ENCODE measurements at places on chromosomes 6 and 20. TPM values are rescaled to one million over a fixed set of nuclear protein-coding genes. Genes with fewer than 3 reads are reported as not detected.

Gene PFDN4
- polyA plus RNA-seq = 46.9 TPM

GRCh38 chr6:106257195-106257594 lies 68.4 kb downstream of the ATG5 start:
- DNase-seq = no peak

Gene PRR18
- polyA plus RNA-seq = 0.35 TPM

DNA sequence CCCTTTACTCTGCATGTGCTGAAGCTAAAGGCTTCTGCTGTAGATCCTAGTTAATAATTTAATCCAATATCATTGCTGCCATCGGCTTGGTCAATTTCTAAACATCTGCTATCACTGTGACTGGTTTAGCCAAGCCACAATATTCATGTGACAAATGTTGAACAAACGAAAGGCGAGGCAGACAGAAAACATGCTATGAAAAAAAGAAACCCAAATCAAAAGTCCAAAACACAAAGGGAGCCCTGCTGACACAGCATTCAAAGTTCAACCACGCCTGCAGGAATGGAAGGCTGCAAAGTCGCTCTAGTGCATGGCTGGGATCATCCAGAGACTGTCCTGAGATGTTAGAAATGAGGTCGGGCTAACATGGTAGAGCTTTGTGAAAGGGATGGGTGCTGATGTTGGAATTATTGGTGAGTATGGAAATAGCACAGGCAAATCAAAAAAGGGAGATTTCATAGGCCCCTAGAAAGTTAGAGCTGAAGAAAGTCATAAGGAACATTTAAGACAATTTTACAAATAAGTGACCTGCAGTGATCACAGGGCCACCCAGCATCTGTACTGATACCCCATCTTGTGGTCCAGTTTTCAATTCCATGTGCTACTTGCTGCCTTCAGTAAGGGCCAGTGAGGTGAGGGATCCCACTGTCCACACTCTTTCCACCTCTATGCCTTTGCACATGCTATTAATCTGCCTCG lies 8.8 kb upstream of the NHSL1 start:
- no peak for DNase-seq

DNA sequence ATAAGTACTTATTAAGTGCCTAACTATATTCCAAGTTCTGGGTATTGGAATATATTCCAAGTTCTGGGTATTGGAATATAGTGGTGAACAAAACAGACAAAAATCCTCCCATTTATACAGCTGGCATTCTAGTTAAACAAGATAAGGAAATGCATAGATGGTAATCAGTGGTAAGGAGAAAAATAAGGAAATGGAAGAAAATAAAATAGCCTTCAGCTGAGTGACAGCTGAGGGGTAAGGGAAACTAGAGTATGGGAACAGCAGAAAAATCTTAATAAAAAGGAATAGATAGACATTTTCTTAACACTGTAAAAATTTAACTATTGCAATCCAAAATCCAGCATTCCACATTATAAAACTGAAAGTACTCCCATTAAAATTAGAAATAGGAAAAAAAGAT lies 17.2 kb upstream of the WFDC10A start:
- no peak for DNase-seq

GRCh38 chr6:143677891-143678791 lies at the start of gene PHACTR2:
Gene PHACTR2 (plus strand): TSS chr6:143677965. CDS start chr6:143678164, 199 bp downstream.
- DNase-seq = no peak

DNA sequence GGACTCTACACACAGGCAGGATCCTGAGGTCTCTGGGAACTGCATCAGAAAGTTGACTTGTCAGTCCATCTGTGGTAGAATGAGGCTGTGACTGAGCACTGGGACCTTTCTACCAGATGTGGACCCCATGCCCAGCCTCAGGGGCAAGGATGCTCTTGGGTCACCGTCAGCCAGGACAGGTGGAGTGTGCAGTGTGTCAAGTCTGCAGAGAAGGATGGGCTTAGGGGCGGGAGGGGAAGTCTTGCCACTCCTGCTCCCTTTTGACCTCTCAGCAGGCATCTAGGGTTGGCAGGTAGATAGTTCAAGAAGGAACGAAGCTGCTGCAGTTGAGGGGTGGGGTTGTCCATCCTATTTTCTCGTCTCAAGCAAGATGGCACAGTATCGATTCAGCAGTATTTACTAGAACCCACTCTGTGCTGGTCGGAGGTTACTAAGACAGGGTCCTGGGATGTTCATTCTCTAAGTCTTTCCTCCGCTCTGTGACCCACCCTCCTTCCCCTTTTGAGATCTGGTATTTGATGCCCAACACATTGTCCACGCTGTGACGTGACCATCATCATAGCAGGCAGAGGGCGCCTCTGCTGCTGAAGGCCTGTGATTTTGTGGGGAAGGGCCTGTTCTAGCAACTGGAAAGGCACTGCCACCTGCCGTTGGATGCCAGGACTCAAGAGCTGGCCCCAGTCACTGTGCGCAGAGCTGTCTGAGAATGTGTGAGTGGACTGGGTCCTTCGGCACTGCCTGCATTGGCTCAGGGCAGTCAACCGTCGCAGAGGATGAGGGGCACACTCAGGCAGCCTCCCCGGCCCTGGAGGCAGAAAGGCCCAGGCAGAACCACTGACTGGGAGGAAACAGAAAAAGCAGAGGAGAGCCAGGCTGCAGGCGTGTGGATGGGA lies 23.2 kb downstream of the RBCK1 start:
- no peak for DNase-seq
